ENCODE measurements at places on chromosomes 6 and 20. TPM values are rescaled to one million over a fixed set of nuclear protein-coding genes. Genes with fewer than 3 reads are reported as not detected.

DNA sequence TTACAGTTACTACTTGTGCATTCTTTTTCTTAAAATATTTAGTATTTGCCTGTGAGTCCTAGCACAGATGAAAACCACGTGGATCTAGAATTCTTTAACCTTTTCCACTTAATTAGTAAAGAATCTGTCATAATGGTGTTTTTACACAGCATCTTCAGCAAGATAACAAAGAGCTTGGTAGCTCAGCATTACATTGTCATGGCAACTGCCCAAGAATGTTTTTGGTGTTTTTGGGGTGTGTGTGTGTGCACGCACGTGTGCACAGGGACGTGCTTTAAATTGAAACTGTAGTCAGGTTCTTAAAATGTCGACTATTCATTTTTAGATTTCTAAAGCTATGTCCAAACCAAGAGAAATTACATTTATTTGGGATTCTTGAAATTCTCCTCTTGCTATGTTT lies 108.0 kb downstream of the FIG4 start:
- no peak for DNase-seq

DNA sequence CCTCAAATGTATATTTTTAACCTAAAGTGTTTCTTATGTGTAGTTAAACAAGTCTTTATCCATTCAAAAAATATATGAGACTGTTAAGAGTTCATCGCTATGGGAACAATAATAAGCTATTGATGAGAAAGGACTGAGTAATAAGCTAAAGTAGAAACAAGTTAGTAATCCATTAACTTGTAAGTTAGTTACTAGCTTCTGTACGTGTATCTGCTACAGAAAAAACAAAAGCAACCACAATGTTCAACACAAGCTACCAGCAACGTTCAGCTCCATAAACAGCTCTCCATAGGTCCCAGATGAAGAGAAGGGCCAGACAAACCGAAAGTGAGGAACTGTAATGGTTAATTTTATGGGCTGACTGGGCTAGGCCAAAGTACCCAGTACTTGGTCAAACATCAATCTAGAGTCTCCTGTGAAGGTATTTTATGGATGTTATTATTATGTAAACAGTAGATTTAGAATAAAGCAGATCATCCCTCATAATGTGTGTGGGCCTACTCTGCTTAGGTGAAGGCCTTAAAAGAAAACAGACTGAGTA lies 33.8 kb upstream of the FAM135A start:
- no peak for DNase-seq

DNA sequence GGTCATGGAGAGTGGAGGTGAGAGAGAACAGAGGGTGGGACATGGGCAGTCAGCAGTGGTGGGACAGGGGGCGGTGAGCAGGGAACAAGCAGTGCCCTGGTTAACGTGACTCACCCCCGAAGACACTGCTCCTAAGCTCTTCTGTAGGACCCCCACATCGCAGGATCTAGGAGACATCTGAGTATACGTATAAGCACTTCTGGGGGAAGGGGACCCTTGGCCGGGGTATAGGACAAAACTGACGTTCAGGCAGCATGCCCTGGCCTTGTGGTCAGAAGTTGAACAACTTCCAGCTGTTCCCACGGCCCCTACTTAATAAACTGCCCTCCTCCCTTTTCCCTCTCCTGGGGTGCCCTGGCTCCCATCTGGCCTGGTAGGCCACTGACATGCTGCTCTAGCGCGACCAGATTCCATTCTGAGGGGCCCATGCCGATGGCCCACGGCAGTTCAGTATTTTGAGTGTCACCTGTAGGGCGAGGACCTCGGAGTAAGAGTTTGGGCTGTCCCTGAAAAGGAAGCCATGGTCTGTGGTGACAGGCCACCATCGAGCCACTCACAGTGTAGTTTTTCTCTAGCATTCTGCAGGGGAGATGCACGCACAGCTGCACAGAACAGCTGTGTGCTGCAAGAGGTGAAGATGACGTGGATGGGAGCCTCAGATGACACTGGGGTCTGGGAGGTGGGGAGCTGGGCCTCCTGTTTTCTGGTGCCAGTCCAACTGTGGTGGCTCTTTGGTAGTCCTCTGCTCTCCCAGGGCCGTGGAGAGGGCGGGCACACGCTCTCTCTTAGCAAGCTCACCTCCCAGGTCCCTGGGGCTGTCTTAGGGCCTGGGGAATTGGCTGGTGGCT lies 38.4 kb downstream of the PPP1R3G start:
- no peak for DNase-seq

DNA sequence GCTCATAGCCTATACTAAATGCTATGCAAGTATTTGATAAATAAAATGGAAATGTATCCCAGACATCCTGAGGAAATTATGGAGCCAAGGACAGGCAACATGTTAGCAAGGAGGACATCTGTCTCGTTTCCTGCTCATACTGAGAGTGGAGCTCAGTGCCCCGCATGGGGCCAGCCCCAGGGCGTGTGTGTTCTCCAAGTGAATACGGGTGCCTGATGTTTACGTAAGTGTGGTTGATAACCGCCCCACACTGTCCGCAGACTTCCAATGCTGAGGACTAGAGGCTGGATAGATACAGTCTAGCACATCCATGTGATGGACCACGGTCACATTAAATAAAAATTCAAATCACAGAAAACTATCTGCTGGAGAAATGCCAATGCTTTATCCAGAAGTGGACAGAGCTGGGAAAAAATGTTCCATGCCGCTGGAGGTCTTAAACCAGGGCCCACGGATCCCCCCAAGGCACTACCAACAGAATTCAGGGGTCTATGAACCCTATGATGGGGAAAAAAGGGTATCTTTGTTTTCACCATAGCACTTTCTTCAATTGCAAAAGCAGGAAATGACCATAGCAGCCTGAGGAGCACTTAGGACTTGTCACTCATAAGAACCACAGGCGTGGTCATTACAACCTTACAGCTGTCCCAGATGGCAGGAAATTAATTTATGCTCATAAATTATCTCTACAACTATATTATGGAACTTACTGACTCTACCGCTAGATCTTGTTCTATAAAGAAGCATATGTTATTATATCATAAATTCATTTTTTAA lies 24.9 kb downstream of the TGM2 start:
- DNase-seq: peak; percentile 70

DNA sequence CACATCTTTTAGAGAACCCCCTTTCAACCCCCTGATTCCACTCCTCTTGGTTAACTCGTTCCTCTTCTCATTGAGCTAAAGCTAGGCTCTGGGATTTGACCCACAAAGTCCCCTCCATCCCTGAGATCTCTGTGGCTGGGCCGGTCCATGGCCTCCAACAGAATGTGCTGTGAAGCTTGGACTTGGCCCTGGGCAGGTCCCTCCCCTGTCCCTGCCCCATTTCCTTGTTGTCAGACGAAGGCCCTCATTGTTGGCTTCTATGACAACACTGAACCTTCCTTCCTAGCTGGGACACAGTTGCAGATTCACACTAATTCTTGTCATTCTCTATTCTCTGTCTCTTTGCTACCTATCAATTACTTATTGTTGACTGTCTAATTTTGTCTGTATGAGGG lies 156.1 kb downstream of the SYCP2 start:
- DNase-seq: no peak

DNA sequence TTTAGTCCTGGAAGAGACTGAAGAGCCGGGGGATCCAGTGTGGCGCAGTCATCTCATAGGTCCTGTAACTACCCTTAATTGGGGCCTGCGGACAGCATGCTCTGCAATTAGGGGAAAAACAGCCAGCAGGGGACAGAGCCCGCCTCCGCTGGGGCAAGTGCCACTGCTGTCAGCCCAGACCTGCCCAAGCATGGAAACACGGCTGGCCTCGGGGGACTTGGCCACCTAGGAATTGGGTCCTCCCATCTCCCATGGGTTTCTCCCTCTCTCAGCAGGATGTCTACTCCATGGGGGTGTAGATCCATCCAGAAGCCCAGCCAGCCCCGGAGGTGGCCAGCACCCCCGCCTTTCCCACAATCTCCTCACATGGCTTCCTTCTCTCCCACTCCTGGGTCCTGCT lies 3.6 kb downstream of the GHRH start:
- no peak for DNase-seq

Gene SIRPB2
- 2.4 TPM for total RNA-seq

DNA sequence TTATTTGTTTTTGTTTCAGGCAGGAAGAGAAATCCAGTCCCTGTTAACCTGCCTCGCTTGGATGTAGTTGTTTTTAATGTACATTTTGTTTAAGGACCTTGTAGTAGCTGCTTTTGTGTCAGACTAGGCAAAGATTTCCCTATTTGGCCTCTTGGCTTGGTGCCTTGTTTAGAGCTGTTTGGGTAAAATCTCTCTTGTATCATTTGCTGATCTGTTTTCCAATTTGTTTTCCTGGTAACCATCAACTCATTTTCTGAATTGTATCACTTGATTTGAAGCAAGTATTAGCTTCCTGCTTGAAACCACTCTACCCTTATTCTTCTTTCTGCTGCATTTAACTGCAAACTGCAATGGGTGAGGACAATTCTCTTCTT lies 160.7 kb downstream of the ZFAND3 start:
- no peak for DNase-seq

Gene MRAP2
- 8.5 TPM for total RNA-seq

DNA sequence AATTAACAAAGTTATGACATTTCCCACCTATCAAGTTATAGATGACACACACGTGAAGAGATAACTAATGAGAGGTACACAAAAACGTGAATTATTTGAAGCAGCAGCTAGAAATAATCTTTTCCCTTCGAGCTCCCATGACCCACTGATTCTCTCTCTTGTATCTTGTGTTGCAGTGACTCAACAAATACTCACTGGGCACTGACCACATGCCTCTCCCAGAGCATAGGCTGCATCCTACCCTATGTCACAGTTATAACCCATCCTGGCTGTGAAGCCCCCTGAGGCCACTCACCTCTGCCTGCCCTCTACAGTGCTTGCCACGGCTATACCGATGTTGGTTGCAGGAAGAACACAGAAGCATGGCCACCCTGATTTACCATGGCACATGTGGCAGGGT lies 91.8 kb downstream of the INSM1 start:
- no peak for DNase-seq

Gene ANKRD6
- total RNA-seq: 3.1 TPM

Gene PPP1R16B
- 2.1 TPM for total RNA-seq

Gene ZC2HC1B
- not detected for total RNA-seq

DNA sequence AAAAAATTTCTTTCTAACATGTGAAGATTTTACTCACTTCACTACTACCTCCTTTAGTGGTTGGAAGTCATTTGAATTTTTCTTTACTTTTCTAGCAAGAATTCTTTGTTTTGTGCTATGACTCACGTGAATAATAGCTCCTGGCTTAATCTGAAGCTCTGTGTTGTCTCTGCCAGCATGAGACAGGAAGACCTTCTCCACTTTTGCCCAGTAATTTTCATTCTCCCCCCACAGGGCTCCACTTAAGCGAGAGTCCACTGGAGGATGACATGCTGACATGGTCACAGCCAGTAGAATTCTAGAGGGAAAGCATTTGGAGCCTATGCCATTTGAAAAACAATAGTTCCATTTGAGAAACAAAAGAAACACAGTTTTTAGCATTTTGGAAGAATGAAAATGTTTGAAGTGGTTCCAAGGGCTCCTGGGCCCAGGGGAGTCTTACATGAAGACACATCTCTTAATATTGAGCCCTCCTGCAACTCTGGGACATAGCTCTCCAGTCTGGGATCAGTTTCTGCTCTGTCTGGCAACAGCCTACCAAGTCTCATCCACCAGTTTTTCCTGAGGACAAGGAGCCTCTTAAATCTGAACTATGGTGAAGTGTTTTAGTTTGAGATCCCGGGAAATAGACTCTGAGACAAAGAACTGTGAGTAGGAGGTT lies 231.4 kb downstream of the PAX1 start:
- DNase-seq: no peak

Gene CTCFL
- not detected for total RNA-seq

- no peak for DNase-seq
Observed at GRCh38 chr6:39852324-39852723, 60.1 kb downstream of the DAAM2 start.

Gene MACROD2
- 5.2 TPM for total RNA-seq

GRCh38 chr20:3111507-3111906 lies 27.0 kb upstream of the AVP start:
- DNase-seq: no peak

DNA sequence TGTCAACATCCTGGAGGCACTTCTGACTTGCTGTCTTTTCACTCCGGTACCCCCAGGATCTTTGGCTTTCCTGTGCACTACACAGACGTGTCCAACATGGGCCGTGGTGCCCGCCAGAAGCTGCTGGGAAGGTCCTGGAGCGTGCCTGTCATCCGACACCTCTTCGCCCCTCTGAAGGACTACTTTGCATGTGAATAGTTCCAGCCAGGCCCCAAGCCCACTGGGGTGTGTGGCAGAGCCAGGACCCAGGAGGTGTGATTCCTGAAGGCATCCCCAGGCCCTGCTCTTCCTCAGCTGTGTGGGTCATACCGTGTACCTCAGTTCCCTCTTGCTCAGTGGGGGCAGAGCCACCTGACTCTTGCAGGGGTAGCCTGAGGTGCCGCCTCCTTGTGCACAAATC lies 12.0 kb upstream of the MAPRE1 start:
- no peak for DNase-seq

DNA sequence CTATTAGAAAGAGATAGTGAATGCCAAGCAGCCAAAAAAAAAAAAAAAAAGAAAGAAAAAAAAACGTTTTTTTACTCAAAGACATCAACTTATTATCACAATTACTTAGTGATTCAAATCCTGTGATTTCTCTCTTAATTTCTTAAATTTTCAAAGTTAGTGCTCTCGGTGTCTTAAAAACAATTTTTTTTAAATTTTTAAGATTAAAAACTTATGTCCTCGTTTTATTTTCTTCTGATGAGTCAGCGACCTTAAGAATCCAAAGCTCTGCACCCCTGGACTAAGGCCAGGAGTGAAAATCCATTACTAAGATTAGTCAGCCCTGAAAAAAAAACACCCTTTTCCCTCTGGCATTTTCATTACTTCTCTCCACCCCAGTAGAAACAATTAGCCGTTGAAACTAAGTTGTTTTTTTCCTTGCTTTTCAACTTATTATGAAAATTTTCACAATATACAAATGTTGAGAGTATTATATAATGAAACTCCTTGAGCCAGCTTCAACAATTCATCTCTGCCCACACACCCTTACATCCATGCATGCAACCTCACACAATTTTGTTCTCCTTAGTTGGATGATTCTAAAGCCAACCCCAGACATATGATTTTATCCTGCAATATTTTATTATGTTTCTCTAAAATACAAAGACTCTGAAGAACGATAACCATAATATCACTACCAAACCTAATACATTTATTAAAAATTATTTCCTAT lies 85.6 kb upstream of the CARMIL1 start:
- no peak for DNase-seq

- DNase-seq: no peak
Observed at GRCh38 chr6:26053992-26054780, 33.0 kb upstream of the HFE start.

All from left colon (tissue), 2 donors.